Hepatocyte (in vitro differentiated cells): ENCODE measurements at places on chromosomes 7 and 10. TPM values are rescaled to one million over a fixed set of nuclear protein-coding genes. Genes with fewer than 3 reads are reported as not detected.

GRCh38 chr7:84042110-84042539, 152.5 kb downstream of the SEMA3A start:
- DNase-seq = no peak

- DNase-seq = no peak
Measured at GRCh38 chr7:24826662-24827020, 69.4 kb upstream of the GSDME start.

DNA sequence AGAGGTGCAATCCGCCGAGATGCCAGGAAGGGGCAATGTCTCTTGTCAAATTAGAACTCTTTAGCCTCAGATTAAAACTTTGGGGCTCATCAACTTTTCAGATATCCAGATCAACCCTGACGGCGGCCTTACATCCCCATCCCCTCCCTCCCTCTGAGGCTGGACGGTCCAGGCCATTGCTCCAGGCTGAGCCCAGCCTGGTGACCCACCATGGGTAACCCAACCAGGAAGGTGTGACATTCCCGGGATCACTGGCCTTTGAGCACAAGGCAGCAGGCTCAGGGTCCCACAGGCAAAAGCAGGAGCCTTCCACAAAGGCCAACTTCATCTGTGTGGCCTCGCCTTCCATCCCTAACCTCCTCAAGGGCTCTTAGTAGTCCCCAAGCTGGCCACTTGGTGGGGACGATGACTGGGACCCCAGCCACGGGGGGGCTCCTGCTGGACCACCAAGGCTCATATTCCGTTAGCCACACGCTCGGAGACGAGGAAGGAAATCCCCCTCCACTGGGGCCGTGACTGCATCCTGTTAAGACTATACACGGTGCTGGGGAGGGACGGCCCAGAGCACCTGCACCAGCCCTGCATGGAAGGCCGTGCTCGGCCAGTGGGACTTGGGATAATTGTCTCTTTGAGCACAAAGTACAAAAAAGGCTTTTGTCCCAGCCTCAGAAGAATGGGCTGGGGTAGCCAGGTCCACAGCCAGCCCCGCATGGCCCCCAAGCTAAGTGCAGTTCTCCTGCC, 62.8 kb downstream of the ZRANB1 start:
- no peak for DNase-seq

DNA sequence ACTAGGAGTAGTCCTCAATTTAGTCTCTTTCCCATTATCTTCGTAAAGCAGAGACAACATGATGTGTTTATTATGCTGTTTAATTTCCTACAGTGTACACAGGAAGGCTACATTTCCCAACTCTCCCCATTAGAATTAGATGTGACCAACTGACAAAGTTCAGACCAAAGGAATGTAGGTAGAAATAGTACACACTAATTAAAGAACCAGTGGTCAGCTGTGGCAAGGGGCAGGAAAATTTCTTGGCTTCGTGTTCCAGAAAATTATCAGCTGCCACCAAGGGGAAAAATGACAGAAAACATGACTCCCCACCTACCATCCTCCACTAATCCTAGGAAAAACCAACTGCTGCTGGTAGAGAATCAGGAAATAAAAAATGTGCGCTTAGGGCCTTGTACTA, 125.6 kb downstream of the PPP1R3A start:
- no peak for DNase-seq

CLEC2L gene
- total RNA-seq = not detected in 2 replicates

TUBB8 gene
- total RNA-seq = 0.70 and 0.80 TPM in 2 replicates

PRTFDC1 gene
- total RNA-seq = 14.7 and 14.8 TPM in 2 replicates

DNA sequence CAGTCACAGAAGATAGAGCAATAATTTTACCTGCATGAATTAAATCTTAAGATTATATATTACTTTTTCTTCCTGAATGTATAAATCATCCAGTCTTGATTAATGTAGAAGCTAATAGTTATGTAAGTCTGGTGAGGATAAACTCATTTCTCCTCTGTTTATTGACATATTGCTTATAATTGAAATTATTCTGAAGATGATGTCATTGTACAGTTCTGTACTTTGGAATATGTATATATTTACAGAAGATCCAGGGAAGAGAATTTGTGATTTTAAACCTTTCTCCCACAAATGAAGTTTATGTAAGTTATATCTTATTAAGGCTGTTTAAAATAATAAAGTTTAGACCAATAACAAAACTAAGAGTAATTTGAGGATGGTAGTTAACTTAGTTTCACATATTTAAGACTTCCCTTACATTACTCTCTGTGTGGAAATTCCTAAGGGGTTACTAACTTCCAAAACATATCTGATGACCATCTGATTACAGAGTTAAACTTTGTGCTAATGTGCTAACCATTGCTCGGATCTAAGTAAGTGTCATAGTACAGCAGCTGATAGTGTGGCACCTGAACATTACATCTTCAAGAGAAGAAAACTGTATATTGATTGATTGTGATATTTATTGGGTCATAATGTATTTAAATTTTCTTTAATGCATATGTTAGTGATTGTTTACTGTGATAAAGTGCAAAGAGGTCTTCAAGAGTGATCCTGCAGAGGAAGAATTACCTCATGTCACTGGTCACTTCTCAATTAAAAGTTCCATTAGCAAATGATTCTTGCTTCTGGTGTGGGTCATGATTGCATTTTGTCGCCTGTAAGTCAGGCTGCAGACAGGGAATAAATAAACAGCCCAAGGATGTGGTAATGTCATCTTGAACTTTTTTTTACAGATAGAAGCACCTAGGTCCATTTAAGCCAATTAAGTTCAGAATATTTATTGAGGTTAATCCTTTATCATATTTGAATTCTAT, 96.9 kb downstream of the UBE3C start:
- no peak for DNase-seq

- no peak for DNase-seq
Measured at GRCh38 chr7:80186721-80187120, 52.1 kb downstream of the GNAI1 start.
